ENCODE measurements at places on chromosomes 3 and 15.

- DNase-seq, result no peak
Measured at GRCh38 chr15:78997981-78998499, 53.2 kb upstream of the CTSH start.

DNA sequence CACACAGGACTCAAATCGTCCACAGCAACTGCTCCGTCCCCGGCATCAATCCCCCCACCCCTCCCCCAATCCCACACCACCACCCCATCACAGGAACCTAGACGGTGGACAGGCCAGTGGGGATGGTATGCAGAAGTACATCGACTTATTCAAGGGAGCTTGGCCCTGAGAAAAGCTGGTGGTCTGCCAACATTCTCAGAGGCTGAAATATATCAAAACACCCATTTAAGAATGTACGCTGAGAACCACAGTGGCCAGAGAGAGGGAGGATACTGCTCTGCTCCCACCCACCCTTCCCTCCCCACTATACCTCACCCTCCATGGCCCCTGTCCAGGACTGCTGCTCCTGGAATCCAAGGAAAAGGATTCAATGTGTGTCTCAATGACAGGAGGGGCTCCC, 12.4 kb upstream of the USP3 start:
- no peak for DNase-seq

- DNase-seq, result no peak
Measured at GRCh38 chr3:11089931-11090330, 64.4 kb upstream of the HRH1 start.

DNA sequence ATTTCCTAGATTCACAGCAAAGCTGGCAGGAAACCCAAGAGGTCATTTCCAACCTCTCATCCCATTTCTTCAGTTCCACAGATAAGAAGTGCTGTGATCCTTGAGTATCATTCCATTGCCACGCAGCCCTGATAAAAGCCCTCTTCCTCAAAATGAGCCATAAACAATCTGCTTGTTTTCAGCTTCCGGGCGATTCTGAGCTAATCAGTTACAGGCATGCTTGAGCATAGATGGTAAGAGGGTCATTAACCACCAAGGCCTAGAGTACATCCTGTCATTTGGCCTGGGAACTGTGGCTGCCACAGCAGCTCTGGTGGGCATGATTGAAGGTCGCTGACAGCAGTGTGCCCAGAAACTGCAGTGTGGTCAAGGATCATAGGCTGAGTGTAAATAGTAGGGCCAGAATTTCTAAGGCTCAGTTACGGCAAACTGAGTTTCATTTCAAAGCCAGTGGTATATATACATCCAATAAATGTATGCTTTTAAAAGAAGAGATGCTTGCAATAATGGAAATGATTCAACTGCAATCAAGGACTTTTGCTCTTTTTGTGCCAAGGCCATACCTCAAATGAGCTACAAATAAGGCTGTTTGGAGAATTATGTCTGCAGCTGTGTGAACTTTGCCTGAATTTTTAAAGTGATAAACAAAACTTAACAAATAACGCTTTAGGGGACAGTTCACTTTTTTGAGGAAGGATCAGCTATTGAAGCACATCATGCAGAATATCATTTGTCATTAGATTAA, 47.3 kb downstream of the P3H2 start:
- no peak for DNase-seq

DNA sequence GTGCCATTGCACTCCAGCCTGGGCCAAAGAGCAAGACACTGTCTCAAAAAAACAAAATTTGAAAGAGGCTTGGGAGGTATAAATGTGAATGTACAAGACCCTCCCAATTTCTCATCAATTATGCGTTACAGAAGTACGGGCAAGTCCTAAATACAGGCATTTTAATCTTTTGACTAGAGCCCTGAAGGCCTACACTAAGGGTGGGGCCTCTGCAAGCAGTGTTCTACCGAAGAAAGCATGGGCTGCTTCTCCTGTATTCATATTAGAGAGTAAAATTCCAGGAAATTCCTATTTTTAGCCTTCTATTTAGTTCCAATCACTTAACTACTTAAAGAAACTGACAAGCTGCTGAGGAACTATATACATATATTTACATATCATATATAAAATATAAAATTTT, 25.7 kb downstream of the PBRM1 start:
- DNase-seq, result no peak

- no peak for DNase-seq
Measured at GRCh38 chr3:149514471-149514870, 40.0 kb downstream of the TM4SF4 start.

- DNase-seq, result no peak
Measured at GRCh38 chr15:61764141-61764540, 296.1 kb downstream of the VPS13C start.

DNA sequence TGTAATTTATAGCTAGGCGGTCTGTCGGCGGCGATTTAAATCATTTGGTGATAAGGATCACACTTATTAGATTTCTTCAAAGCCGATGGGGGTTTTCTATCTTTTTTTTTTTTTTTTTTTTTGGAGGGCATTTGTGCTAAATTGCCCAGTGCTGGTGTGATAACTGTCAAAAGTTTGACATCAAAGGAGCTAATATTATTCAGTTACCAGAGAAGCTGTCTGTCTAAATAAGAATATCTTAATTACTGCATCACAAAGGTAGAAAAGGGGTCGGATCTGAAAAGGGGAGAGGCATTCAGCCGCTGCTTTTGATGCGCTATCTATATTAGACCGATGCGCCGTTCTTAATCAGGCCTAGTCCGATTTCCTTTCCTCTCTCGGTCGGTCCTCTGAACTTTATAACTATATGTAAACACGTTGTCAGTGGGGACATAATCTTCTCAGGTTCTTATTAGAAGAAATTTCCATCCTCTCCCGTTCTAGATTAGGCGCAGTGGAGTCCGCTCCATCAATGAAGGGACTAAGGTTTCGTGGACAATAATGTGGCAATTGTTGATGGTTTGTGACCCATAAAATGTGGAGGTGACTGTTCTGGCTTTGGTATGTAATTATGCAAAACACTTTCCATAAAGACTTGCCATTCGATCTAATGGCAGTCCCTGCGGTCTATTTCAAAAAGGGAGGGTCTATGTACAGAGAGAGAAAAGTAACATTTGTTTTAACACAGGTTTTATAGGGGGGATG, 31.7 kb downstream of the NR2F2 start:
- no peak for DNase-seq

- no peak for DNase-seq
Measured at GRCh38 chr3:12178091-12178820, 19.5 kb upstream of the TIMP4 start.

GRCh38 chr3:133023362-133023761, 14.8 kb upstream of the TMEM108 start:
- no peak for DNase-seq

DNA sequence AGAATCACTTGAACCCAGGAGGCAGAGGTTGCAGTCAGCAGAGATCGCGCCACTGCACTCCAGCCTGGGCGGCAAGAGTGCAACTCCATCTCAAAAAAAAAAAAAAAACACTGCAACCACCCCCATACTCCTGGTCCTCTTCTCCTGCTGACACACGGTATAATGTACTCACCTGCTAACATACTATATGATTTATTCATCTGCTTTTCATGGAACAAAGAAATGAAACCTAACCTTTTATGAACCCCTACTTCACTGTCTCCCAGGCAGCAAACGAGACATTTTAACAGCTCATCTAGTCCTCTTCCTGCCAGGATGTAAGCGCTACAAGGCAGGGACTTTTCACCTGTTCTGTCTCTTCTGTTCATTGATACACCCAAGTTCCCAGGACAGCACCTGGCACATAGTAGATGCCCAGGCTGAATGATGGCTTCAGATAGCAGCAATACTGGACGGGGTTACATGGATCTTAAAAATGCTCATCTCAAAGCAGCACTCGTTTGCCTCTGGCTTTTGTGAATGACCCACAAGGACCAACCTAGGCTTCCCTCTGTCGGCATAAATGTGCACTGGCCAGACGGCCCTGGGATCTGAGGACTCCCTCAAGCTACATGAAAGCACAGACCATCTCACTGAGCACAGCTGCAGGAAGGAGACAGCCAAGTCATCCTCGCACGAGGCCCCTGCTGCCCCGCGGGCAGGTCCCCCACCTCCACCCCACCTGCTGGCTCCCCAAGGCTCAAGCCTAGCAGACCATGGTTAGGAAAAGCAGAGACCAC, 20.3 kb downstream of the XXYLT1 start:
- DNase-seq, result no peak

DNA sequence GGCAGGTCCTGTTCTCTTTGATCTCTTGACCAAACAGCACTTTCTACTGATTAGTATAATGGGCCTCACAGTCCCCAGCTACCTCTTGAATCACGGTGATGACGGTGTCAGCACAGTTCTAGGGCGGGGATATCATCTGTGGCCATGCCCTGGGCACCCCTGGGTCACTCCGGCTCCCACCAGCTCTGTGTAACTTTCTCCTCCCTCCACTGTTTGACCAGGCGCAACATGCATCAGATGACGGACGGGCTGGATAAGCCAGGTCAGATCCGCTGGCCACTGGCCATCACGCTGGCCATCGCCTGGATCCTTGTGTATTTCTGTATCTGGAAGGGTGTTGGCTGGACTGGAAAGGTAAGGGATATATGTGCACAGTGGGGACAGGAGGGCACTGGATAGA, 29.6 kb downstream of the SLC6A1 start:
- DNase-seq, result no peak

DNA sequence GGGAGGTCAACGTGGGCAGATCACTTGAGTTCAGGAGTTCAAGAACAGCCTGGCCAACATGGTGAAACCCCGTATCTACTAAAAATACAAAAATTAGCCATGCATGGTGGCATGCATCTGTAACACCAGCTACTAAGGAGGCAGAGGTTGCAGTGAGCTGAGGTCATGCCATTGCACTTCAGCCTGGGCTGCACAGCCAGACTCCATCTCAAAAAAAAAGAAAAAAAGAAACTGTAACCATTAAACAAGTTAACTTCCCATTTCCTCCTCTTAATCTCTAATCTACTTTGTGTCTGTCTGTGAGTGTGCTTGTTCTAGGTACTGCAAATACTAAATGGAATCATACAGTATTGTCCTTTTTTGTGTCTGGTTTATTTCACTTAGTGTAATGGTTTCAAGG, 2.7 kb downstream of the RBM6 start:
- DNase-seq, result no peak

- no peak for DNase-seq
Measured at GRCh38 chr15:60052796-60053195, 48.7 kb downstream of the FOXB1 start.

GRCh38 chr3:81579744-81580143, 181.7 kb downstream of the GBE1 start:
- no peak for DNase-seq

DNA sequence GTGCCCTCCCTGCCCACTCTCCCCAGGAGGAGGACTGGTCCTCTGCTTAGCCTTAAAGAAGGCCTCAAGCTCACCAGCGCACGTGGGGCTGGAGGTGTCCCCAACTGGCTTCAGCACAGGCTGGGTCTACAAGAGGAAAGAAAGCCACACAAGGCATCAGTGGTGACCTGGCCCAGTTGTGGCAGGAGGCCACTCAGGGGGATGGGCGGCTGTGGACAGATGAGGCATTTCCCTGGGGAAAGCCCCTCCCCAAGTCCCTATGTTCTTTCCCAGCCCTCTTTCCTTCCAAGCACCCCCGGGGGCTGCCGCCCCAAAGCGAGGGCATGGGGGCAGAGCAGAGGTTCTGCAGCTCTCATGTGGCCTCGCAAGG, 155.2 kb upstream of the TLE3 start:
- no peak for DNase-seq

DNA sequence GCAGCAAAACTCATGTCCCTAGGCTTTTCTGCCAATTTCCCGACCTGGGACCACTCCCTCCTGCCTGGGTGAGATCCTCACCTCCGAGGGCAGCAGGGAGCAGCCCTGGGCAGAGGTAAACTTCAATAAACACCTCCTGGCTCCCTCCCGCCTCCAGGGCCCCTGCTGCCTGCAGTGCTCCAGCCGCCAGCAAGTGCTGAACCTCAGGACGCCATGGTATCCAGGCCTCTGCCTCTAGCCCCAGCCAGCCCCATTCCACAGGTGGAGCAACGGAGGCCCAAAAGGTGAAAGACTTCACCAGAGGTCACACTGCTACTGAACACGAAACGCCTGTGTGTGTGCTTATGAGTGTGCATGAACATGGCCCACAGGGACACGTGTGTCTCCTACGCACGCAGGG, 59.9 kb upstream of the LINGO1 start:
- DNase-seq, result no peak

DNA sequence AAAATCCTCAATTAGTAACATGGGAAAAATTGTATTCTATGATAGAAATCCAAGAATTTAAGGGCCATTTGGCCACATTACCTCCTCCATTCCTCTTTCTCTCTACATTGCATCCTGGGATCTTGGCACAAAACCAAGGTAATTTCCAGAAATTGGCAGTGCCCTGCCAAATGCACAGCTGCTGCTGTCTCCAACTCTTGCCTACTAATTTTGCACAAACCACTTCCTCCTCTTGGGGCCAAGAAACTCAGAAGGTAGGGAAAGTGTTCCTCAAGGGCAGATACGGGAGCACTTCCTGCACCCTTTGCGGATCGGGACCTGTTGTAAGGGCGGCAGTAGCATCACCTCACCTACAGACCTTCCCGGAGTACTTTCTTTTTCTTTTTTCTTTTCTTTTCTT, 57.8 kb downstream of the MAP3K13 start:
- no peak for DNase-seq

DNA sequence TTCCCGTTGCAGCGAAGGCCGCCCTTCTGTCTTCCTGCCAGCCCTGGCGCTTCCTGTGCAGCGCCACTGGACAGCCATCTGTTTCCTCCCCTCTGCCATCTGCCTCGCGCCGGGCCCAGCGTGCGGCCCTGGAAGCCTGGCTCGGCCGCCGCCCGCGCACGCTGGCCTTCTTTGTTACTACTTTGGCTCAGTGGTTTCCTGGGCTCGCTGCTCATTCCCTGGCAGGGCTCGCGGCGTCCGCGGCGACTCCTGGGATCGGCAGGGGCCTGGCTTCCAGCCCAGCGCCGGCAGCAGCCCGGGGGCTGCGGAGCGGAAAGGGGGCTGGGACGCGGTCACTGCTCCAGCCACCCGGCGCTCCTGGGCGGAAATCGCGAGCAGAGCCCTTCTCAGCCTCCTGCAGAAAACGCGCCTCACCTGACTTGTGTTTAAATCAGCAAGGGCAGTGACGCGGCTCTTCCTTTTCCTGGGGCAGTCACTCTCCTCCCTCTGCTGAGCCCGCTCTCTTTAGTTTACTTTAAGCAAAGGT, 10.0 kb downstream of the CMTM7 start:
- no peak for DNase-seq

GRCh38 chr15:40310001-40310959, 2.5 kb upstream of the PLCB2 start:
- no peak for DNase-seq

DNA sequence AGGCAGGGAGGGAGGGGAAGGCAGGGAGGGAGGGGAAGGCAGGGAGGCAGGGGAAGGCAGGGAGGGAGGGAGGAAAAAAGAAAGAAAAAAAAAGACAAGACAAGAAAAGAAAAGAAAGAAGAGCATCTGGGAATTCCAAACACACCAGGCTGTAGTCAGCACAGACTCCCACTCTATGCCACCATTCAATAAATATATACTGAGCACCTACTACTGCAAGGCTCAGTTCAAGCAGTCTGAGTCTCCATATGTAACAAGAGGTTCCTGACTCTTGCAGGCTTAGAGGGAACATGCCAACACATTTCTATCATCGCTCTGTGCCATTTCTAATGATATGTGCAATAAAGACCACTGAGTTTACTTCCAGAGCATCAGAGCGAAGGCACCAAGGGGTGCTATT, 47.7 kb downstream of the ANXA2 start:
- no peak for DNase-seq

GRCh38 chr3:121063628-121064027, 155.6 kb downstream of the STXBP5L start:
- DNase-seq, result no peak
